Activated naive CD8-positive, alpha-beta T cell treated with anti-CD3 and anti-CD28 coated beads, Interleukin-2, amount 10 ng/mL, durations not matched to agents 7 days and 5 days (primary cell): ENCODE measurements at places on chromosomes 4 and X. TPM values are rescaled to one million over a fixed set of nuclear protein-coding genes. Genes with fewer than 3 reads are reported as not detected.

The TMEM131L gene
- 57.2 TPM for total RNA-seq

- H3K27me3 ChIP-seq = peaks cover 51% of the 10 kb centered on the region
- no peak for DNase-seq
- no peak overlapping the region for H3K4me3 ChIP-seq
- H3K27ac ChIP-seq = no peak overlapping the region
Measured at GRCh38 chr4:9808077-9808476, 26.6 kb downstream of the DRD5 start.

DNA sequence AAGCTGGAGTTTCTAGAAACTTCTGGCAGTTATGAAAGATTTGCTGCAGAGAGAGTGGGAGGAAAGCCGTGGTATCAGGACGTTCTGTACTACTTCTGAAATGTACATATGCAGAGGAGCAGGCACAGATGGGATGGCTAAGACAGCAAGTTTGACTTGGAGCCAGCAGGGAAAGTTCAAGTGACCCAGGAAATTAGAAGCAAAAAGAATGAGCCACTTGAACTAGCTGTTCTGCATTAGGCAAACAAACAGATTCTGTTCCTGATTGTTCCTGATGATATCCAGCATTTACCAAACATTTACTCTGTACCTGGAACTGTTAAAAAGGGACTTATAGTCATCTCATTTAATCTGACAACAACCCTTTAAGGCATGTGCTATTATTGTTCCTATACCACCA is 41.4 kb upstream of the CXCL13 start:
- no peak overlapping the region for H3K27ac ChIP-seq
- no peaks in the 10 kb centered on the region for H3K36me3 ChIP-seq
- DNase-seq = no peak
- peaks cover 12% of the 10 kb centered on the region for H3K27me3 ChIP-seq
- no peak overlapping the region for H3K4me3 ChIP-seq
- no peaks in the 10 kb centered on the region for H3K4me1 ChIP-seq

GRCh38 chr4:158783785-158784184 is 15.0 kb downstream of the FNIP2 start:
- no peak overlapping the region for H3K4me3 ChIP-seq
- no peaks in the 10 kb centered on the region for H3K27me3 ChIP-seq
- H3K4me1 ChIP-seq = peaks cover 26% of the 10 kb centered on the region
- no peak overlapping the region for H3K27ac ChIP-seq

The SPANXC gene
- not detected for total RNA-seq

The HOPX gene
- 25.2 TPM for total RNA-seq

GRCh38 chr4:154942176-154942575 is 161.1 kb downstream of the RBM46 start:
- no peaks in the 10 kb centered on the region for H3K4me1 ChIP-seq
- H3K4me3 ChIP-seq = no peak overlapping the region
- H3K27ac ChIP-seq = no peak overlapping the region
- no peaks in the 10 kb centered on the region for H3K36me3 ChIP-seq
- DNase-seq = no peak

DNA sequence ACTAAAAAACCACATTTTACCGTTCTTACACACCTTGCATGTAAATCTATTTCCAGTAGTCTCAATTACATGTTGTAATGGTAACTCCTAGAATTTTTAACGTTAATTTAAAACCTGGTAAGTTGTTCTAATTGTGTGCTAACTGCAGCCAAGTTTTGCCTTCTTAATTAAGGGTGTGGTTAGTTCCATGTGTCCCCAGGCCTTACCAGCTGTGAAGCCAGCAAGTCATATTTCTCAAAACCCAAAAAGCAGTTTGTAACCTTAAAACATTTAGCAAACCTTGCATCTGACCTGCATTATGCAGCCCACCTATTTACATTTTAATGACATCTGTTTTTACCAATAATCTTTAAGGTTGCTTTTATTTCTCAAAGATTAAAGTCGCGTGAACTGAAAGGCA is 18.4 kb upstream of the FAM47E start:
- H3K4me1 ChIP-seq = no peaks in the 10 kb centered on the region
- no peak overlapping the region for H3K4me3 ChIP-seq
- H3K36me3 ChIP-seq = peaks cover 6% of the 10 kb centered on the region
- DNase-seq = no peak
